ENCODE measurements at places on chromosomes 16 and 17.

- no peak for DNase-seq
Observed at GRCh38 chr16:89138843-89139520, 32.6 kb upstream of the CDH15 start.

GRCh38 chr17:49333804-49334203 lies 28.2 kb downstream of the ZNF652 start:
- no peak for DNase-seq

DNA sequence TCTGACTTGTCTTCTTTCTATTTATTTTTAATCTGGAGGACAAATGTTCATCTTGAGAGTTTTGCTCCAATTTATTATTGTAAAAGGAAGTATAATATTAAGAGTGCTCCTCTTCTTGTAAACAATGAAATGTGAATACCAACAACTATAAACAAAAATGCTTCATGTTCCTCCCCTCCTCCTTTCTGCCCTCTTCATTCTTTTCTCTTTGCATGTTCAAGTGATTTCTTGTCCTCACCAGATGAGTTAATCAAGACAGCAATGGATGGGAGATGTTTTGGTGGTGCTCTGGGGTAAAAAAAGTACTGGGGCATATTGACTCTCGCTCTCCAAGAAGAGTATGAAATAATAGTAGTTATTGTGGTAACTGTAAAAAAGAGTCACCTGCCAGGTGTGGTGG lies 24.3 kb downstream of the ITGB3 start:
- DNase-seq: no peak

GRCh38 chr16:9650284-9650683 lies 531.9 kb downstream of the GRIN2A start:
- DNase-seq: no peak

GRCh38 chr16:28165598-28165997 lies 46.2 kb downstream of the XPO6 start:
- no peak for DNase-seq

- peak; percentile 76 for DNase-seq
Observed at GRCh38 chr16:1102921-1103635, 7.0 kb upstream of the C1QTNF8 start.

- DNase-seq: peak; percentile 98
Observed at GRCh38 chr16:11742536-11743307, at the start of gene TXNDC11. TSS of gene TXNDC11 (minus strand) at chr16:11742857. CDS start at chr16:11742730, 127 bp downstream.

DNA sequence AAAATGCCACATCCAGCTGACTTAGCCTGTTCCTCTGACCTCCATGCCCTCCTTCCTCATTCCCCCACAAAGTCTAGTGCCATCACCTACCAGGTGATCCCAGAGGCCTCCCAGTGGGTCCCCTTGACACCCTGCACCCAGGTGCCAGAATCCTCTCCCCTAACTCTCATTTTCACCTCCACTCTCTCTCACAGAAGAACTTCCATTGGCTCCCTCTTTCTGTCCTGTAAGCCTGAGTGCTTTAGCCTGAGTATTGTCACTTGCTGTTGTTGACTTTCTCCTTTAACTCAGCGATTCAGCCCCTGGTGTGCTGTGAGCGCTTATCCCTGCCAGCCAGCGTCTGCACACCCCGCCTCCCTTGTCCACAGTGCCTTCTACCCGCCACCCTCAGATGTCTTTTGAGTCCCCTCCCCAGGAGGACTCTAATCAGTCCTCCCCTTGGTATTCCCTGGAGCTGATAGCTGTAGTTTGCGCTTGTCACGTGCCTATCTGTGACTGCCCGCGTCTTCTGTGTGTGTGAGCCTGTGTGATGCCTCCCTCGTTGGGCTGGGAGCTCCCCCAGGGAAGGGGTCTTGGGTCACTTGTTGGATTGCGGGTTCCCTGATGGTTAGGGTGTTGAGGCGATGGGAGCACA lies 31.9 kb downstream of the ARHGAP23 start:
- DNase-seq: no peak

DNA sequence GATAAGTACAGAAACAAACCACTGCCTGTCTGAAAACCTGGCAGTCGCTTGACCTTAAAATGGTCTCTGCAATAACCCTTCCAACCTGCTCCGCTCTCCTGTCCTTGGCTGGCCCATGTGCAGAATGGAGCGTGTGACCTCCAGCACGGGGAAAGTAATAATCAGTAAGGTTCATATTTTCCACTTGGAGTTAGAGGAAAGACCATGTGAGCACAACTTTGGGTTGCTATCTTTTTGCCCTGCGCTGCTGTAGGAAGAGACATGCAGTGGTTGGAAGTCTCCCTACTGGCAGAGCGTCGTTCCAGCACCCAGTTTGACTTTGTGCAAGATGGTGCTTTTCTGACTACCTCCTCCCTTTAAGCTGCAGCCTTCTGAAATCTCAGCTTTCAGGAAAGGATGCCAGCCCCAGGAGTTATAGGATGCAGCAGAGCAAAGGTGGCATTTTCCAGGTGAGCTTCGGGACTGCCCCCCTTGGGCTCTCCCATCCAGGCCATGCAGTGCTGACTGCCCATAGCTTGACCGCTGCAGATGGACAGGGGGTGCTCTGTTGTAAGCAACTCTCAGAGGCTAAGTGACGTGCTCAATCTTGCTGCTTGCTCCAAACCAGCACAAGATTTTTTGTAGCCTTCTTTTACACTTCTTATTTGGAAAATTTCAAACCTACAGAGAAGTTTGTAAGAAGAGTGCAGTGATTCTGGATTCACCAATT lies 110.7 kb upstream of the NOL11 start:
- no peak for DNase-seq

DNA sequence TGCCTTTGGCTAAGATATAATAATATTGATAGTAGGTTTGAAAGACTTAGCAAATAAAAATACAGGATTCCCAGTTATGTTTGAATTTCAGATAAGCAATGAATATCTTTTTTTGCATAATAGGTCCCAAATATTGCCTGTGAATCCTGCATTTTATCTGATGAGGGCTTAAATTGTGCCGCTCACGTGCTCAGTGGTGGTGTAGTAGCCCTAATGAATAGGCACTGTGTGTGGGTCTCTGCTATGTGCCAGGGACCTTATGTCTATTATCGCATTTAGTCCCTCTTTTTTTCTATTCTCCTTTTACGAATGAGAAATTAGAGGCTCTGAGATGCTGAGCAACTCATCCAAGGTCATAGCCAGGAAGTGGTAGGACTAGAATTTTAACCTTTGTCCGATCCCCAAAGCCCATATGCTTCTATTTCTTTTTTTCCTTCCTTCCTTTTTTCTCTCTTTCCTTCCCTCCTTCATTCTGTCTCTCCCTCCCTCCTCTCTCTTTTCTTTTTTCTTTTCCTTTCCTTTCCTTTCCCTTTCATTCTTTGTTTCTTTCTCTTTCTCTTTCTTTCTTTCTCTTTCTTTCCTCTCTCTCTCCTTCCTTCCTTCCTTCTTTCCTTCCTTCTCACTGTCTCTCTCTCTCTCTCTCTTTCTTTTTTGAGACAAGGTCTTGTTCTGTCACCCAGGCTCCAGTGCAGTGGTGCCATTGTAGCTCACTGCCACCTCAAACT lies 47.2 kb downstream of the RGS9 start:
- no peak for DNase-seq

DNA sequence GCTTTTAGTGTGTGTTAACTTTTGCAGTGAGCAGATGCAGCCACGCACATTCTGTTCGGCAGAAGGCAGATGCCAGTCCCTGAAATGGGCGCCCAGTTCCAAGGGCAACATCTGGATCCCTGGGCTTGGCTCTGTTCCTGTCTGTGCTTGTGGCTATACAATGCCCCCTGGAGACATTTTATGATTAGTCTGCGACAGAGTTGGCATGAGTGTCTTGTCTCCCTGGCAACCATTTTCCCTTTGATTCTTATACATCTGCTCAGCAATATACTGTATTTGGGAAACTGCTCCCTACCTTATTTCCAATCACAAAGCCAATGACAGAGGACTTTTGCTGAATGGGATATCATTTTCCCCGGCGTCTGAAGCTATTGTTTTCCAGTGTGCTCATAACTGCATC lies 1629.5 kb upstream of the GOT2 start:
- no peak for DNase-seq

- no peak for DNase-seq
Observed at GRCh38 chr16:468068-468821, 42.8 kb downstream of the RAB11FIP3 start.

DNA sequence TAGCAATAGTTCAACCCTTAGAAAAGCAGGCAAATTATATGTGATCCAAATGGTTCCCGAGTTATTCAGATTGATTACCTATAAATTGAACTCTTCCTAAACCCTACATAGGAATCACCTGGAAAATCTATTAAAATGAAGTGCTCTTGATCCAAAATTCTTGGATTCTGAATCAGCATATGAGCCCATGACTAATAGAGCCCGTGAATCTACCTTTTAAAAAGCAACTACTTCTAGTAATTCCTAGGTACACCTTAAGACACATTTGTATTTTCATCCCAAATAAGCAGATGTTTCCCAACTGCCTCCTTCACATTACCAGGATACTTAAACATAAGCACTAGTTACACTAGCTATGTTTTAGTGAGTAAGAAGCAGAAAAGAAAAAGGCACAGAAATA lies 1171.0 kb upstream of the GOT2 start:
- no peak for DNase-seq

- no peak for DNase-seq
Observed at GRCh38 chr17:17445296-17445924, 31.4 kb upstream of the MED9 start.

- DNase-seq: no peak
Observed at GRCh38 chr16:13435873-13436474, 484.0 kb upstream of the ERCC4 start.

DNA sequence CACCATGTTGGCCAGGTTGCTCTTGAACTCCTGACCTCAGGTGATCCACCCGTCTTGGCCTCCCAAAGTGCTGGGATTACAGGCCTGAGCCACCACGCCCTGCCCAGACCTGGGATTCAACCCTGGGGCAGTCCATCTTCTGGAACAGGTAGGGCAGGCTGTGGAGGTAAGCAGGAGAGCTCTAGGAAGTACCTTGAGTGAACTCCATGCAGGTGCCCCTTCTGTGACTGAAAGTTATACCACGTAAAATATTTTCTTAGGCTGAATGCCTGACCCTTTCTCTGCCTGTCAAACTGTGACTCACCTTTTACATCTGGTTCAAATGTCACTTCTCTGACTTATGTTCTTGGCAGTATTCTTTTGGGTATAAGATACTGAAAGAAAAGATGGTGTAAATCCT lies 86.7 kb upstream of the ELAC2 start:
- DNase-seq: no peak

- DNase-seq: no peak
Observed at GRCh38 chr16:58318391-58318790, 23.6 kb upstream of the PRSS54 start.

- no peak for DNase-seq
Observed at GRCh38 chr17:31308372-31309334, 5.2 kb downstream of the EVI2B start.

DNA sequence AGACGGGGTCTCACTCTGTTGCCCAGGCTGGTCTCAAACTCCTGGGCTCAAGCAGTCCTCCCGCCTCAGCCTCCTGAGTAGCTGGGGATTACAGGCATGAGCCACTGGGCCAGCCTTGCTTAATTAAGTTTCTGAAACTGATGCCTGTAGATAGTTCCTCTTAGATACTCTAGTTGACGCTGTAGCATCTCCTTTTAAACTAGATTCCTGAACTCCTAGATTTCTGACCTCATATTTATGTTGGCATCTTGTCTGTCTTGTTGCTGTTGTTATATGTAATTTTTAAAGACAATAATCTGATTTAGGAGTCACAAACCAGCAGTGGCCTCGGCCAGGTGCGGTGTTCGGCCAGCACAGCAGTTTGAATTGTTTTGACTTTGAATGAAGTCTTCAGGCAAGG lies 37.5 kb downstream of the DHRS7B start:
- no peak for DNase-seq

DNA sequence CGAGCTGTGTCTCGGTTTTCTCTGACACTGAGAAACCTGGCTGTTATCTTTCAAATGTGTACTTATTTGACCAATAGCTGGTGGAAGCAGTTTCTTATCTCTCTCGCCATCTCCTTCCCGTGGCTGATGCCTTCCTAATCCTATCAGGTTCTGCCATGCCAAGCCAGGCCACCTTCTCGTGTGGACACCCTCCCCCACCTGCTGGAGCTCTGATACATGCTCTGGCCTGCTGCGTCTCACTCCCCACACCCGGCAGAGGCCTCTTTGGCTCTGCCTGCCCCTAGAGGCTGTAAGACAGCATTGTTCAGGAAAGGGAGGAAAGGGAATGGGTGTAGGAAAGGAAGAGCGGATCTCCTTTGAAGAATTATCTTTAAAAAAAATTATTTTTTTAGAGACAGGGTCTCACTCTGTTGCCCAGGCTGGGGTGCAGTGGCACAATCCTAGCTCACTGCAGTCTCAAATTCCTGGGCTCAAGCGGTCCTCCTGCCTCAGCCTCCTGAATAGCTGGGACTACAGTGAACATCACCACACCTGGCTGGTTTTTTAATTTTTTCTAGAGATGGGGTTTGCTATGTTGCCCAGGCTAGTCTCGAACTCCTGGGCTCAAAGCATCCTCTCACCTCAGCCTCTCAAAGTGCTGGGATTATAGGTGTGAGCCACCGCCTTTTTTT lies 7.5 kb upstream of the ARMC5 start:
- no peak for DNase-seq

DNA sequence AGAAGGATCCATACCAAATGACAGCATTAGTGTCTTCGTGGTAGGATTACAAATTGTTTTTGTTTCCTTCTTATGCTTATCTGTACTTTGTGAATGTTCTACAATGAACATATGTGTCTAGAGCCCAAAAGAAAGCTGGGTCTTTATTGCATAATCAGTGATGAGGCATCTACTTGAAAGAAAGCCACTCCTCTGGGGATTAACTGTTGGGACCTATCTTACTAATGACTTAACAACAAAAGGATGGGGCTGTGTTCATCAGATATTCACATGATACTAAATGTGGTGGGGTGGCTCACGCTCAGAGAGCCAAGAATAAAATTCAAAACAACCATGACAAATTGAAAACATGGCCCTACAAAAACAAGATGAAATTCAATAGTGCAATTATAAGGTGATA lies 160.2 kb downstream of the RGS9 start:
- no peak for DNase-seq

DNA sequence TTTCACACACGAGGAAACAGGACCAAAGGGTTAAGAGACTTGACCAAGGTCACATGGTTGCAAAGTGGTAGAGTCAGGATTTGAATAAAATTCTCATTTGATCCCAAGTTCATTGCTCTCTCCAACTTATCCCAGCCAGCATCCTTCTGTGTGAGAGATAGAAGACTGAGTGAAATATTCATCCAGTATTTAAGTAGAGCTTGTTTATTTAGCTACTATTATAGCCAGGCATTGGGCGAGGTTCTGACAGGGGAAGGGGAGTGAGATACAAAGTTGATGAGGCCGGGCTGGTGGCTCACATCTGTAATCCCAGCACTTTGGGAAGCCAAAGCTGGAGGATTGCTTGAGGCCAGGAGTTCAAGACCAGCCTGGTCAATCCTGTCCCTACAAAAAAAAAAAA lies 4.4 kb downstream of the ITGAL start:
- DNase-seq: no peak

- DNase-seq: peak; percentile 50
Observed at GRCh38 chr16:27154705-27155521, 48.4 kb upstream of the KDM8 start.
